ENCODE measurements at places on chromosomes 13 and 19.

DNA sequence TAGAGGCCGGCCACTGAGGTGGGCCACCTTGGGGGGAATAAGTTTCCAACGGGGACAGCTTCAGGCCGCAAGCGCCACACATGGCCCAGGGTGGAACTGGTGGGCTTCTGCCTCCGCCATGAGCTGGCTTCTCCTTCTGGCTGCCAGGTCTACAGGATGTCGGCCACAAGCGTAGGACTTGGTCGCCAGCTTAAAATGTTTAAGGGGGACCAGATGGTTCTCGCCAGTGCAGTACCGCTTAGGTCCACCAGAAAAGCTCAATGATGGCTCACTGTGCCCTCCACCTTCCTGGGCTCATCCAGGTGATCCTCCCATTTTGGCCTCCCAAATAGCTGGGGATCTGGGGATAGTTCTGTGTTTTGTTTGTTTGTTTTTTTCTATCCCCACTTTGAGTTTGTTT, 38.7 kb upstream of the ZNF254 start:
- no peak for DNase-seq

- DNase-seq, result no peak
Measured at GRCh38 chr13:39494006-39494405, 109.0 kb downstream of the LHFPL6 start.

GRCh38 chr19:40612831-40613689, 11.9 kb downstream of the LTBP4 start:
- no peak for DNase-seq

- DNase-seq, result no peak
Measured at GRCh38 chr13:34619326-34619725, 322.7 kb upstream of the NBEA start.

DNA sequence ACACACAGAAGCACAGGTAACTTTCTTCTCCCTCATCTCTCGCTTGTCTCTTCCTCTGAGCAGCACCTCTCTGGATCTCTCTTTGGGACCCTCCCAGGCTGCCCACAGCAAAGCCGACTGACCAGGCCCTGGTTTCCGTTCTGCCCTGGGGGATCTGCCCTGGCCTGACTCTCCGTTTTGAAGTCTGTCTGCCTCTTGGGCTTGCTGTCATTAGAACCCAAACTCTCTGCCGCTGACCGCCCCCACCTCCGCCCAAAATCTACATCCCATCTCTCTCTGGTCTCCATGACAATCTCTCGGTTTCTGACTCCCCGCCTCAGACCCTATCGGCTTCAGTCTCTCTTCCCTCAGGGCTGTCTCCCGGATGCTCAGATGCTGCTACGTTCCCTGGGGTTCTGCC, 6.9 kb downstream of the KCNC3 start:
- DNase-seq, result no peak

DNA sequence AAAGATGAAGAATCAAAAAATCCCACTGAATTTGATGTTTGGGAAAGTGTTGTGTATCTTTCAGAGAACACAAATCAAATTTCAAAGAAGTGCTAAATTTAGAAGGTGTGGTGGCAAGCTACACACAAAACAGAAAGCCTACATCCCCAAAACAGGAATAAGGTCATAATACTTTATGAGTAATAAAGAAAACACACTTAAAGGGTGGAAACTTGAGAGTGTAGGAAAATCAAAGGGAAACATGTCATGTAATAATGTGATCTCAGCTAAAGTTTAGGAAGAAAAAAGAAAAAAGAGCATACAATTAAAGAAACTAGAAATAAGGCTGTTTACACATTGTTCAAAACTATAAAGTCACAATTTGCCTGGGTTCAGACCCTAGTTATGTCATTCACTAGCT, 668.7 kb downstream of the PCDH17 start:
- DNase-seq, result no peak

GRCh38 chr19:49981603-49982593, 20.9 kb upstream of the SIGLEC11 start:
- no peak for DNase-seq

Data from KBM-7 (cell line).